ENCODE measurements at places on chromosomes 1 and 21.

GRCh38 chr21:15430023-15430422 is 299.8 kb upstream of the USP25 start:
- no peak for DNase-seq

- DNase-seq, result peak; percentile 45
Observed at GRCh38 chr1:196063952-196064351, 544.3 kb downstream of the KCNT2 start.

DNA sequence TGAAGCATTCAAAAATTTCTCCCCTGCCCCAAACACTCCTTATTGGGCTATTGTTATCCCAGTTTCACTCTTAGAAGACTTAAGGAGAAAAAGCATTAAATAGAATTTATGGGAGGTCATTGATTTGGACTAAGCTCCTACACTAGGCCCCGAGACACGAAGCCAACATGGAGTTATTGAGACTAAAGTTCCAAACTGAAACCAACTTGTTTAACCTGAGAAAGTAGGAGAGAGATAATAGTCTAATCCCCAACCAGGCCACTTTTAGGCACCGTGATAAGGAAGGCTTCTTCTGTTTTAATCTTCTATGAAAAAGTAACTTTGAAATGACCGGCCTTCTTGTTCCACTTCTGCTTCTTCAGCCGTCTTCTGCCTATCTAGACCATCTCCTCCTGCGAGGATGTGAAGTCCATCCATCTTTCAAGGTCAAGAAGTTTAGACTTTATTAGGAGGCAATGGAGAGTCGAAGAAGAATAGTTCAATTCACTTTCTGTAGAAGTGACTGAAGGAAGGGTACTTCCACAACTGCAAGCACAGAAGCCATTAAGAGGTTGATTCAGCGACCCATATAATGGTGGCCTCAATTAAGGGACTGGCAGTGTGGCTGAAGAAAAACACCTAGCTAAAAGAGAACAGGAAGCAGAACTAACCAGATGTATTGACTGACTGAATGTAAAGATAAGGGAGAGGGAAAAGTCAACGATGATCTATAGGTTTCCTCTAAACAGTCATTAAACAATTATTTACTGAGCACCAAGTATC is 428.8 kb downstream of the SMYD3 start:
- DNase-seq, result no peak

DNA sequence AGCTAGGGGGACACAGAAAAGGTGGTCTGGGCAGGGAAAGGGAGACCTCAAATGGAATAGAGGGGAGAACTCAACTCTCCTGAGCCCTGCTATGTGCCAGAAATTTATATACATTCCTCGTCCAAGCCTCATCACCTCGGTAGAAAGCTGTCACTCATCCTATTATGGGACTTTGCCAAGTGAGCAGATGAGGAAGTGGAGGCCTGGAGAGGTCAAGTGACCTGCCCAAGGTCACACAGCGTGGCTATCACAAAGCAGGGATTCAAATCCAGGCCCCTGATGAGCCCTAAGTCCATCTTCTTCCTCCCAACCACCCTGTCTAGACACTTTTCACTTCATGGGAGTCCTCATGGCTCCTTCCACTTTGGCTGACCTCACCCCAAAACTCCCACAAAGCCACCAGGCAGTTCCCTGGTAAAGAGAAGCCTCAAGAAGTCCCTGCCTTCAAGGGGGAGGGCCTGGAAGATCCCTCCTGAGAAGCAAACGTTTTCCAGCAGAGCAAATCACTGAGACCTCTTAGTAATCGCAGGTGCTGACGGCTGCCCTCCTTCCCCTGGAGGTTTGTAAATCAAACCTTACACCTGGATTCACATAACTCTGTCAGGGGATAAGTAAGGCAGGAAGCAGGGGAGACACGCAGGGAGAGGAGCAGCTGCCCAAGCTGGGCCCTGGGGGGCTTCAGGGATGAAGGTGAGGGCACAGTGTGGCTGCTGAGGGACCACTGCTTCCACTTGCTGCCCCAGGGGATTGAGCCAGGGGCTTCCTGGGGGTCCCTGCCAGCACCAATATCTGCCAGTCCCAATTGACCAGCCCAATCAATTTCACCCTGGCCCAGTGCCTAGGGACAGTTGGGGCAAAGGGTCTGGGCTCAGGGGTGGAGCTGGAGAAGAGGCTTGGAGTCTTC is 351.2 kb downstream of the MATN1 start:
- DNase-seq, result no peak

GRCh38 chr1:190551638-190552037 is 74.0 kb upstream of the BRINP3 start:
- no peak for DNase-seq

GRCh38 chr1:219298571-219299148 is 125.0 kb downstream of the LYPLAL1 start:
- peak; percentile 77 for DNase-seq

- no peak for DNase-seq
Observed at GRCh38 chr1:63663873-63664272, 70.7 kb downstream of the PGM1 start.

DNA sequence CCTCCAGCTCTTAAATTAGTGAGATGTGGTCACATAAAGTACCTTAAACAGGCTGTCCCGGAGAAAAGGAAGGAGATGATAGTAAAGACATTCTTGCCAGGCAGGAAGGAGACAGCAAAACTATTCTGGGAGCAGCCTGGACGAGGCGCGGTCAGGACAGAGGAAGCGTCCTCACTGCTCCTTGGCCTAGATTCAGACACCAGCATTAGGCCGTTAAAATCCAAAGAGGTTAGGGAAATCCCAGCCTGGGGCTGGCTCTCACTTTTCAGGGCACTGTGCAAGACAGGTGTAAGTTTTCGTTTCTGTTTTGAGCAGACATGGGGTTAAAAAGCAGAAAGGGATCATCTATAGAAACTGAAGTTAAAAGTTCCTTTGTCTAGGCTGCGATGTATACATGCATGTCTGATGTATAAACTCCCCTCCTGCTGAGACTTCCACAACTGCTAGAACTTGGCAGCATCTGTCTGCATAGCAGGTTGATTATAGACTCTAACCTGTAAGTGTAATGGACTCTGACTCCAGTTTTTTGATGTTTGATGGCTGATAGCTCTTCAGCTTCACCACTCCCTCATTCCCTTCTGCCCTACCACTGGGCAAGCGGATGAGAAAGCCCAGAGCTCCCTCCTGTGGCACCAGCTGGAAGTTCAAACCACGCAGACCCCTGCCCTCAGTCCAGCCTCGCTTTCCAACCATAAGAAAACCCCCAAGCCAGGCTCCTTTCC is 21.5 kb downstream of the STPG1 start:
- peak; percentile 52 for DNase-seq

DNA sequence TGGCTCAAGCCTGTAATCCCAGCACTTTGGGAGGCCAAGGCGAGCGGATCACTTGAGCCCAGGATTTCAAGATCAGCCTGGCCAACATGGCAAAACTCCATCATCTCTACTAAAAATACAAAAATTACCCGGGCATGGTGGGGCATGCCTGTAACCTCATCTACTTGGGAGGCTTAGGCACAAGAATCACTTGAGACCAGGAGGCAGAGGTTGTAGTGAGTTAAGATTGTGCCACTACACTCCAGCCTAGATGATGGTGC is 12.0 kb downstream of the PALMD start:
- DNase-seq, result no peak

DNA sequence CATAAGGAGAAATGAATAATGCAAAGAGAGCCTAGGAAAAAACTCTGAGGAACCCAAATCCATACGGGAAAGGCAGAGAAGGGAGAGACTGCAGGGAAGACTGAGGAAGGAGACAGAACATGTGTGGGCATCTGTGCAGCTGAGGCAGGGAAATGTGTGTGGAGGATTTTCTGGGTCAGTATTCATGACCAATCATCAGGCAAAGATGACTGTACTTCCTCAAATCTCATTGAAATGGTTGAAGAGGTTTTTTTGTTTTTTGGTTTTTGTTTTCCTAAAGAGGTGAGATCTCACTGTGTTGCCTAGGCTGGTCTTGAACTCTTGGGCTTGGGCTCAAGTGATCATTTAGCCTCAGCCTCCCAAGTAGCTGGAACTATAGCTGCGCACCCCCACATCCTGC is 15.7 kb downstream of the DIP2A start:
- no peak for DNase-seq

DNA sequence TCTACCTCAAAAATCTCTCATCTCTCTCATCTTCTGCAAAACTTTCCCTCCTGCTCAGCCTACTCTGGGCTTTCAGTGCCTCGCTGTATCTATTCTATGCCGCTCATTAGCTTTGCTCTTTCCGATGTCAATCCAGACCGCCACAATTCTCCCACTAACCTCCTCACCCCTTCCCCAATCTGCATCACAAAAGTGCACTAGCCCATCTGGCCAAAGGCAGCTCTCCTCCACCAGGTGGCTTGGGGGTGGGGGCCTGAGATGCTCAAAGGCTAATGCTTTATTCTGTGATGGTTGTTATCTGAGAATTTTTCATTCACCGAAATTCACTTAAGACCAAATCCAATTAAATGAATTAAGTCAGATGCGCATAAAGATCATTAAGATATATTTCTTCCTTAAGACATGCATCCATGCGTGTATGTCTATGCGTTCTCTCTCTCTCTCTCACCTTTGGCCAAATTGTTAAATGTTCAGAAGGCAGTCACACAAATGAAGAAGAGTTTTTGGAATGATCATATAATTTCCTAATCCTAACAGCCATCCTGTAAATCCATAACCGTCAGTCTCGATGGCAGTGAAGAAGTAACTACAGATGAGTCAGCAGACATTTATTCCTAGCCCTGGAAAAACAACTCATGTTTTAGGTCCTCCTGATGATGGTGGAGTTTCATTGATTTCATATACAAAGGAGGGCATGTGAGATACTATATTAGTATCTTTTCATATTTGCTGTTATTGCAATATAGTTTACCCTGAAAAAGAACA is 111.3 kb downstream of the C1orf21 start:
- DNase-seq, result no peak

- no peak for DNase-seq
Observed at GRCh38 chr1:30089024-30089430, 634.4 kb downstream of the MATN1 start.

- no peak for DNase-seq
Observed at GRCh38 chr1:155960081-155960745, 18.1 kb downstream of the ARHGEF2 start.

DNA sequence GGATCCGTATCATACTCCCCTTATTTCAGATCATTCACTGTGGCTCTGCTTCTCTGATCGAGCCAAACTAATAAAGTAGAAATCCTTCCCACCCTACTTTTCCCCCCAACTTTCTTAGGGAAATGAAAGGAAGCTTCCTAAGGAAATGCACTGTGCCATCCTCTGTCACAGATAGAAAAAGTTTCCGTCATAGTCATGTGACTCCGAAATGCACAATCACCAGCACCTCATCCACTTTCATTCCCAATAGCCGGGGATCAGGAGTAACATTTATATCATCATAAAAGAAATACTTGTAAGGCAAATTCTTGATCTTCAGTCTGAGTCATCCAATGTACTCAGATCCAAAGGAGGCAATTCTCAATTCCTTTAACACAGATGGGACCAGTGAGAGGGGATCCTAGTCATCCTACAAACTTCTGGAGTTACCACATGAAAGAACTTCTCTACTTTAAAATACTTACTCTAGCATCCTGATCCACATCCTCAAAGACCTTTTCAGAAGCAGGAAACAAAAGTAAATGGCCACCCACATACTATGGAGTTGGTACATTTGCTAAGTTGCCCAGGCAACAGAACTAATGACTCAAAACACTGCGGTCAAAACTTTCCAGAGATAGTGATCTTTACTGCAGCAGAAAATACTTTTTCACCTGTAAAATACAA is 97.8 kb upstream of the ZC3H11B start:
- peak; percentile 92 for DNase-seq

GRCh38 chr1:5348732-5349465 is 643.3 kb downstream of the NPHP4 start:
- DNase-seq, result no peak

DNA sequence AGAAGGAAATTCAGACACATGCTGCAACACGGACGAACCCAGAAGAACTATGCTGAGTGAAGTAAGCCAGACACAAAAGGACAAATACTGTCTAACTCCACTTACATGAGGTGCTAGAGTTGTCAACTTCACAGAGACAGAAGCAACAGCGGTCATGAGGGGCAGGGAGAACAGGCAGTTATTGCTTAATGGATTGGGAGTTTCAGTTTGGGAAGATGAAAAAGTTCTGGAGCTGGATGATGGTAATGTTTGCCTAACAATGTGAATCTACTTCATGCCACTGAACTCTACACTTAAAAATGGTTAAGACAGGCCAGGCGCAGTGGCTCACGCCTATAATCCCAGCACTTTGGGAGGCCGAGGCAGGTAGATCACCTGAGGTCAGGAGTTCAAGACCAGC is 12.1 kb downstream of the PARP1 start:
- no peak for DNase-seq

DNA sequence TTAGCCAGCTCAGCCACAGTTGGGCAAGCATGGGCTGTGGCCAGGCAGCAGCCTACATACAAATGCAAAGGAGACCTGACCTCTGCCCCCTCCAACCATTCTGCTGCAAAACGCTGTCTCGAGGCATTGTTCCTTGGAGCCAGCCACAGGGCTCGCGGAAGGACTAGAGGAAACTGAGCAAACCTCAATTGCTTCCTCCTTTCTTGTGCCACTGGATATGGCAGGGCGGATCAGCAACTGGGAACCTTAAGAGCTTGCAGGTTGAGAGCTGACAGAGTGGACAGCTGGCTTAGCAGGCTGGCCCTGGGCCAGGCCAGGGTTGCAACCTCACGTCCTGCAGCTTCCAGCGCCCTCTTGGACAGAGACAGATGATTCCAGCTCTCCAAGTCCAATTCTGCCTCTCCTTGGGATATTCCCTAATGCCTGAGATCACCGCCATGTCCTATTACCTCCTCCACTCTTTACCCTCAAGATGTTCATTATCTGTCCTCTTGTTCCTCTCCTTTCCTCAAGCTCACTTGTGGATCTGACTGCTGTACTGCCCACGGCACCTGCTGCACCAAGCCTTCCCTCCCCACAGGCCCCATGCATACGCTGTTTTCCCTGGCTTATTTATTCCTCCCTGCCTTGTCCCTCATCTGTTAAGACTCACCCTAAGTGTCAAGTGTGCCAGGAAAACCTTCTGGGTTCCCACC is 67.5 kb downstream of the SDC3 start:
- no peak for DNase-seq

GRCh38 chr1:42259059-42259738 is 75.8 kb downstream of the FOXJ3 start:
- peak; percentile 20 for DNase-seq

DNA sequence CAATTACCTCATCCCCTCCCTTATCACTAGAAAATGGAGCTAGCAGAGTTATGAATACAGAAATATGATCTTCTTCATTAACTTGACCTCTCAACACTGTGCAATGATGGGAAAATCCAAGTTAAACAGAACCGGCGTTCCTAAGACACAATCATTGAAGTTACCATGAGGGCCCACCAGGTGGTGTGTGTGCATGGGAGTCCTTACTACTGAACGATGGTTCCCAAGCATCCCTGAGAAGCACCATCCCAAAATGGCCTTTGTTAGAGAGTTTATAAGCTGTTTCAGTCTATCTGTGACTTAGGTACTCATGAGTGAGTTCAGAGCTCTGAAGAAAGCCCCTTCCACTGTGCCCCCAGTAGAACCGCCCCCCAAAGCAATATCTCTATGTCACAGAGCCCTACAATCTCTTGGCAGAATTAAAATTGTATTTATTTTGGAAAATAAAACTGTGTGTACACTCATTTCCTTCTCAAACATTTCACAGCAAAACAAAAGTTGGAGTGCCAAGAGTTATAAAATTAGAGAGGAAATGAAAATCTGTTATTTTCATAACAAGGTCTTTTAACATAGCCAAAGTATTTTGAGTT is 56.8 kb downstream of the PLD5 start:
- peak; percentile 34 for DNase-seq

Data from fibroblast of skin of right quadriceps (primary cell).